Activated naive CD4-positive, alpha-beta T cell (primary cell): ENCODE measurements at places on chromosomes 13 and 19.

- no peak for DNase-seq
These were observed 14.4 kb upstream of the ANKRD10 start for GRCh38 chr13:110929104-110929777.

DNA sequence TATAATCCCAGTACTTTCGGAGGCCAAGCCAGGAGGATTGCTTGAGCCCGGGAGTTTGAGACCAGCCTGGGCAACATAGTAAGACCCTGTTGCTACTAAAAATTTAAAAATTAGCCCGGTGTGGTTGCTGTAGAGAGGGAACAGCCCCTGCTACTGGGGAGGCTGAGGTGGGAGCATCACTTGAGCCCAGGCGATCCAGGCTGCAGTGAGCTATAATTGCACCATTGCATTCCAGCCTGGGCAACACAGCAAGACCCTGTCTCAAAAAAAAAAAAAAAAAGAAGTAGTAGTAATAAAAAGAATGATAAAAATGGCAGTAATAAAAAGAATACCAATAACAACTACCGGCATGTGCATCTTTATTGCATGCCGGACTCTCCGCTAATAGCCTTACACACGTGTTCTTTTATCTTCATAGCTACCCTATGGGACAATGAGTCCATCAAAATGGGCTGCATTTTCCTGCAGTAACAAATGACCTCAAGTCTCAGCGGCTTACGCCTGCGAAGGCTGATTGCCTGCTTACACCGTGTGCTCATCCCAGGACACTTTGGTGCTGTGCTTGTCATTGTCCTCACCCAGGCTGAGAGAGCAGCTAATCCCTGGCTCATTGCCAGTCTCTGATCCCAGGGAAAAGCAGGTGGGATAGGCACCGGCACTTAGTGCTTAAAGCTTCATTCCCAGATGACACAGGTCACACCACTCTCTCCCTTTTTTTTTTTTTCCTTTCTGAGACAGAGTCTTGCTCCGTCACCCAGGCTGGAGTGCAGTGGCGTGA is 14.4 kb upstream of the SYCN start:
- no peak for DNase-seq

- peak; percentile 58 for DNase-seq
These were observed 11.0 kb downstream of the CTU1 start for GRCh38 chr19:51097166-51097738.

- no peak for DNase-seq
These were observed 267.4 kb downstream of the PCDH20 start for GRCh38 chr13:61148211-61148610.

GRCh38 chr19:34979819-34980640 is 16.0 kb upstream of the ZNF792 start:
- DNase-seq, result no peak

DNA sequence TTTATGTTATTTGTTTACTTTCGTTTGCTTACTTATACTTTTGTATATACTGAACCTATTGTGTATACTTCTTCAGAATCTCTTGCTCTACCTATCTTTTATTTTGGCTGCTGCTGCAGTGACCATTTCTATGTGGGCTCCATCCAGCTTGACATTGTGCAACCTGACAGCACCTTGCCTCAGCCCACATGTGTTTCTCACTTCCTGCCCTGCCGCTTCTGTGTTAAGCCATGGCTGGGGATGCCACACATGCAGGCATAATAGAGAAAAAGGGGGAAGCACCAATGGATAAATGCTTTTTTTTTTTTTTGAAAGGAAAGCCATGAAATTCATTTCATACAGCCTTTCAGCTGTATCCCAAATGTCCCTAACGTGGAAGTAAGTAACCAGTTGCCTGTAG is 147.6 kb downstream of the RBM26 start:
- no peak for DNase-seq

- DNase-seq, result peak; percentile 14
These were observed 8.6 kb downstream of the ISOC2 start for GRCh38 chr19:55452749-55453346.

DNA sequence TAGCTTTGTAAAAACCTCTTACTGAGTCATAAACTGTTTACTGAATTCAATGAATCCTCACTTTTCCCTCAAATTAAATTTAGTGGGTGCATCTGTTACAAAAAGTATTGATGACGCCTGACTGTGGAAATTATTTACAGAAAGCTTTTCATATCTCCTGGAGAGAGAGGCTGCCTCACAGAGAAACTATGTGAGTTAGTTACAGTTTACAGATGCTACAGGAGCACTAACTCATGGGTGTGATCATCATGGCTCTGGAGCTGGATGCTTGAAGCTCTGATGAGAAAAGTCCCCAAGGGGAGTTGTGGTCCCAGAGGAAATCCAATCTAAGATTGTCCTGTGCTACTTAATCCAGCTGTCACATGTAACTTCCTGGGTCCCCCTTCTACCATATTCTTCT is 590.8 kb downstream of the LMO7 start:
- DNase-seq, result no peak

- no peak for DNase-seq
These were observed 5.1 kb upstream of the FCER2 start for GRCh38 chr19:7706955-7707456.

DNA sequence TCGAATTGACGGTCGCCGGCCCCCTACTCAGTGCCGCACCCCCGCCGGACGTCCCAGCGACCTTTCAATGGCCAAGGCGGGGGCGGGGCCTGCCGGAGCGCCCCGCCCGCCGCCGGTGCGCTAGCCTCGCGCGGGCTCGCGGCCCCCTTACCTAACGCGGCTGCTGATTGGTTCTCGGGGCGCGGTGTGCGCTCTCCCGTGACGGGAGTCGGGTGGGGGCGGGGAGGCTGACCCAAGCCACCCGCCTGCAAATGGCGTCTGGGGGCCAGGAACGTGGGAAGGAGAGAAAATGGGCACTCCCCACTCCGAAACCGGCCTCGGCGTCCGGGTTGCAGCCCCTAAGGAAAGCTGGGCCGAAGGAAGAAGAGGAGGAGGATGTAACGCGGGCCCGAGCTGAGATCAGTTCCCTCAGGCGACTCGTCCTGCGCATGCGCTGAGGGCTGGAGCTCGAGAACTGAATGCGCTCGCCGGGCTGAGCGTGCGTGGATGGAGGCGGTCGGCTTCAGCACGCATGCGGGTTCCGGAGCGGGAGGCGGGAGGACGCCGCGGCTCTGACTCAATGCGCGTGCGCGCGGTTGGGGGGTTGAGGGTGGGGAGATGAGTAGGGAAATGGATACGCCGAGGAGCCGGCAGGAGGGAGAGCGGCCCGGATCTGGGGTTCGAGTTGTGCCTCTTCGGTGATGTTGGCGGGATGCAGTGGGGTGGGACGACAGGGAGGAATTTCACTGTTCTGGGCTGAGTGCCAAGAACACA is at the start of gene SMG9:
Gene SMG9 (minus strand): TSS at position 460 of the 753 bp plus-strand sequence. CDS start 4,221 bp downstream, outside the sequence.
- DNase-seq, result peak; percentile 98

DNA sequence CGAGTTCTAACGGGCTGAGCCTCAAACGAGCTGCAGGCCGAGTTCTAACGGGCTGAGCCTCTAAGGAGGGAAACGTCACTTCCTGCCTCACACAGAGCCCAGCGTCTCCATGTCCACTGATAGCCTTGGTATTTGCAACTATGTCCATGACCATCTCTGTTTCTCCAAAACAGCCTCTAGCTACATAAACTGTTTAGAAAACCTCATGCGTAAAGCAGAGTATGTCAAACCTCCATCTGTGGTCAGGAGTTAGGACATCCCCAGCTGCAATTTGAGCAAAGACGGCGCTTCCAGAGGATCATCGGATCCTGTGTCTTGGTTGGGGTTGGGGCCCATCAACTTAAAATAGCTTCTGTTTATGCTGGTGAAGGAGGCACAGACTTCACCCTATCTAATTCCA is 20.8 kb downstream of the RASA3 start:
- DNase-seq, result no peak

DNA sequence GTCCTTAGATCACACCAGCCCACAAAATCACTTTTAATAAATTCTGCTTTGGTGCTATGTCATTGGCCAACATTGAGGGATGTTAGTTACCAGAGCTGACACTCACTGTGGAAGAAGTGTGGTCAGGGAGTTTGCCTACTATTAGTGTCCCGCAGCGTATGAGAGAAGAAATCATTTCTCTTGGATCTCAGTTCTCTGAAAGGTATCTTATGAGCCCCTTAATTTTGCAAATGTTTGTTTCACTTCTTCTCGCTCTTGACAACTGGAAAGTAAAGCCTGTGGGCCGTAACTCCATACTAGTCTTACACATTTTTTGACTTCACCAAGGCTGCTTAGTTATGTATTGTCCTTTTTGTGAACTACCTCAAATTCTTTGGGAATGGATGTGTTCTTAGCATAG is 80.9 kb downstream of the FLT1 start:
- no peak for DNase-seq

DNA sequence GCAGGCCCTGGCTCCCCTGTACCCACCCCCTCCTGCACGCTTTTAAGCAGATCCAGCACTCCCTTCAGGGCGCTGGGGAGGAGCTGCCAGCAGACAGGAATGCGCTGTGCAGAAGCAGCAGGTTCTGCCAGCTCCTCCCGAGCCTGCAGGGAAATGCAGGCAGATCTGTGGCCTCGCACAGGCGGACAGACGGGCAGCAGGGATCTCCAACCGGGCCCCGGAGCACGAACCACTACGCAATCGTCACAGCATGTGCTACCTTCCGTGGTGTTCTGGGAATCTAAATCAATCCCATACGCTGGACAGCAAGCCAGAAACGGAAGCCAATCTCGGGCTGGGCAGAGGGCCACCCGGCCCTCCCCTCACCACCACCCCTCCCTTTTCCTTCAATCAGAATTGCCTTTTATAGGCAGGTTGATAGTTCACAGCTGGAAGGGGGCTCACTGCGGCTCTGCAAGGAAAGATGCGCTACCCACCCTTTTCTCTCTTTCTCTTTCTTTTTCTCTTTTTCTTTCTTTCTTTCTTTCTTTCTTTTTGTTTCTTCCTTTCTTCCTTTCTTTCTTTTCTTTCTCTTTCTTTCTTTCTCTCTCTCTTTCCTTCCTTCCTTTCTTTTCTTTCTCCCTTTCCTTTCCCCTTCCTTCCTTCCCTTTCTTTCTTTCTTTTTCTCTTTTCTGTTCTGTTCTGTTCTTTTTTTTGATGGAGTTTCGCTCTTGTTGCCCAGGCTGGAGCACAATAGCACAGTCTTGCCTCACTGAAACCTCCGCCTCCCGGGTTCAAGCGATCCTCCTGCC is 99.9 kb downstream of the GNG7 start:
- DNase-seq, result no peak

- DNase-seq, result no peak
These were observed 121.9 kb downstream of the ESD start for GRCh38 chr13:46675016-46675415.

DNA sequence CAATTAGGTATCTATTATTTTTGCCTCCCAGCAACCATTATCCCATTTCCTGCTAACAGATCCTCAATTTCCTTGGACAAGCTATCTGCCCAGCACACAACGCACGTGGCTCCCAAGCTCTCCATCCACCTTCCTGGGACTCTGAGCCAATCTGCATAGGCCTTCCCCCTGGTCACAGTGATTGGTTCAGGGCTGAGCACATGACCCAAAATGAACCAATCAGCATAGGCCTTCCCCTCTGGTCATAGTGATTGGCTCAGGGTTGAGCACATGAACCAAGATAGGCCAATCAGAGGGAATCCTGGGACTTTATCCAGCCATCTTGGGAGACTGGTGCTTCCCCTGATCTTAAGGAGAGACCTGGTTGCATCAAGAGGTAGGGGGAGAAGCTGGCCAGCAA is 5.8 kb downstream of the CPAMD8 start:
- no peak for DNase-seq

GRCh38 chr13:32033744-32034143 is 2.2 kb downstream of the FRY start:
- DNase-seq, result no peak

DNA sequence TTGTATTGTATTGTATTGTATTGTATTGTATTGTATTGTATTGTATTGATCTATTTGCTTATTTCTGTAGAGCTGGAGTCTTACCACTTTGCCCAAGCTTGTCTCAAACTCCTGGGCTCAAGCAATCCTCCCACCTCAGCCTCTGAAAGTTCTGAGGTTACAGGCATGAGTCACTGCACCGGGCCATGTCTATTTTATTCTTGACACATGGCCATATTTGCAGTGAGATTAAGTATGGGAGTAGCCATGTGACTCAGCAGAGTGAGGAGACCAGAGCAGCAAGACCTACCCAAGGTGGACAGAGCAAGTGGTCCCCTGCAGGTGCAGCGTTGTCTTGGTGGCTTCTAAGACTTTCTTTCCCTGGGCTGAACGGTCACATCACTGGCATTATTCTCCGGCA is 49.1 kb upstream of the UBAC2 start:
- DNase-seq, result no peak

GRCh38 chr19:2507109-2507508 is 31.2 kb downstream of the GADD45B start:
- no peak for DNase-seq

DNA sequence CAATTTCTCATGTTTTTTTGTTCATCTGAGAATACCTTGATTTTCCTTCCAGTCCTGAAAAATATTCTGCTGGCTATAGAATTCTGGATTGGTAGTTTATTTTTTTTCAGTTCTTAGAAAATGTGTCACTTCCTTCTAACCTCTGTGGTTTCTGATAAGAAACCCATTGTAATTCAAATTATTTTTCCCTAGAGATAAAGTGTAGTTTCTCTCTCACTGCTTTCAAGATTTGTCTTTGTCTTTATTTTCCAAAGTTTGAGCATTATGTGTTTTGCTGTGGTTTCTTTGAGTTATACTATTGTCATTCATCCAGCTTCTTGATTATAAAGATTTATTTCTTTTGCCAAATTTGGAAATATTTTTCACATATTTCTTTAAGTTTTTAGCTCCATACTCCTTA is 324.0 kb upstream of the SPRY2 start:
- no peak for DNase-seq

- no peak for DNase-seq
These were observed 96.8 kb upstream of the WASF3 start for GRCh38 chr13:26460648-26461047.

DNA sequence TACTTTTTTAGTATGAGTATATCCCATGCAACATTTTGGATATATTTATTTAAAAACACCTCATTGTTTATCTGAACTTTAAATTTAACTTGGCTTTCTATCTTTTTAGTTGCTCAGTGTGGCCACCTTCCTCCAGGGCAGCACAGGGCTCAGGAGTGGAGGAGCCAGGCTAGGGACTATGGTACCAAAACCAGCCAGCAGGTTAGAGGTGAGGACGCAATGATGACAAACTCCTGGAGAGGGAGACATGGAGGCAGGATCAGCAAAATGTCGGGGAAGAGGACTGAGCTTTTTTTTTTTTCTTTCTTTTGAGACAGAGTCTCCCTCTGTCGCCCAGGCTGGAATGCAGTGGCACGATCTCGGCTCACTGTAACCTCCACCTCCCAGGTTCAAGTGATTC is 29.6 kb upstream of the CALM3 start:
- DNase-seq, result no peak

DNA sequence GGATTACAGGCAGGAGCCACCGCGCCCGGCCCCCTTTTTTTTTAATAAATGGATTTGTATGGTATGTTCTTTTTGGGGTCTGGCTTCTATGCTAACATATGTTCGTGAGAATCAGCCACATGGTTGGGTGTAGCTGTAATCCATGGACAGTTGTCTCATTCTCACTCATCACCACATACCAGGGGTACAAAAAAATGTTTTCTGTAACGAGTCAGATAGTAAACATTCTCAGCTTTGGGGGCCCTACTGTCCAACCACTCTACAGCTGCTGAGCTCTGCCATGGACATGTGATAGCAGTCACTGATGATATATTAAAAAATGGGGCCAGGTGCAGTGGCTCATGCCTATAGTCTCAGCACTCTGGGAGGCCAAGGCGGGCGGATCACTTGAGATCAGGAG is 5.1 kb upstream of the RETN start:
- no peak for DNase-seq

GRCh38 chr13:109750221-109750775 is 36.1 kb downstream of the IRS2 start:
- no peak for DNase-seq

- DNase-seq, result no peak
These were observed 323.1 kb downstream of the ZNF536 start for GRCh38 chr19:30695171-30695875.
